Ecto neural progenitor cell (in vitro differentiated cells): ENCODE measurements at places on chromosomes 11 and 22.

DNA sequence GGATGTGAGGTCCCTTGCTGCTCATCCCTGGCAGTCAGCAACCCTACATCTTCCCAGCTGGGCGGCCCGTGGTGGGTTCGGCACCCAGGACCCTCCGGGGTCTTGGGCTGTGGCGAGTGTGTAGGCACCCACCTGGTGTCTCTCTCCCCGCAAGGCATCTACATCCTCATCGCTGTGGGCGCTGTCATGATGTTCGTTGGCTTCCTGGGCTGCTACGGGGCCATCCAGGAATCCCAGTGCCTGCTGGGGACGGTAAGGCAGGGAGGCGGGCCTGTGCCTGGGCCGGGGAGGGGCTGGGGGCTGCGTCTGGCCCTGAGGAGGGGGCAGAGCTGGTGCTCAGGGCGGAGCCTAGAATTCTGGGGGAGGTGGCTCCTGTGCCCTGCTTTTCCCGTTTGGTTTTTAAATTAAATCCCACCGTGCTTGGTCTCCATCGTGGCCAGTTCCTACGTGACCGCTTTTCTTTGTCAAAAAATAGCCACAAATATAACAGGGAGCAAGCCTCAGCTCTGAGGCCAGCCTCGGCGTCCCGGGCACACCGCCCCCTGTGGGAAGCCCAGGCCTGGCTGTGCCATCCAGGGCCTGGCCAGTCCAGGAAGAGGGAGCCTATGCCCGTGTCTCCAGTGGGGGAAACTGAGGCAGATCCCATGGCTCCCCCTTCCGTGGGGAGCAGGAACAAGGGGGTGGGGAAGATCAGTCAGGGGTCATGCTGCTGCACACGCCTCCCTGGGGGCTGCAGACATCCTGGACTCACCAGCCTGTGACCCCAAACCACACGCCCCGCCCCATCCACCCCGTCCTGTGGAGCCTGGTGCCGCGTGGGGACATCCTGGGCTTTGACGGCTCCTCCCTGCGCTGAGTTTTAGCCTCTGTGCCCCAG, 6.4 kb upstream of the TSSC4 start:
- DNase-seq: no peak

DNA sequence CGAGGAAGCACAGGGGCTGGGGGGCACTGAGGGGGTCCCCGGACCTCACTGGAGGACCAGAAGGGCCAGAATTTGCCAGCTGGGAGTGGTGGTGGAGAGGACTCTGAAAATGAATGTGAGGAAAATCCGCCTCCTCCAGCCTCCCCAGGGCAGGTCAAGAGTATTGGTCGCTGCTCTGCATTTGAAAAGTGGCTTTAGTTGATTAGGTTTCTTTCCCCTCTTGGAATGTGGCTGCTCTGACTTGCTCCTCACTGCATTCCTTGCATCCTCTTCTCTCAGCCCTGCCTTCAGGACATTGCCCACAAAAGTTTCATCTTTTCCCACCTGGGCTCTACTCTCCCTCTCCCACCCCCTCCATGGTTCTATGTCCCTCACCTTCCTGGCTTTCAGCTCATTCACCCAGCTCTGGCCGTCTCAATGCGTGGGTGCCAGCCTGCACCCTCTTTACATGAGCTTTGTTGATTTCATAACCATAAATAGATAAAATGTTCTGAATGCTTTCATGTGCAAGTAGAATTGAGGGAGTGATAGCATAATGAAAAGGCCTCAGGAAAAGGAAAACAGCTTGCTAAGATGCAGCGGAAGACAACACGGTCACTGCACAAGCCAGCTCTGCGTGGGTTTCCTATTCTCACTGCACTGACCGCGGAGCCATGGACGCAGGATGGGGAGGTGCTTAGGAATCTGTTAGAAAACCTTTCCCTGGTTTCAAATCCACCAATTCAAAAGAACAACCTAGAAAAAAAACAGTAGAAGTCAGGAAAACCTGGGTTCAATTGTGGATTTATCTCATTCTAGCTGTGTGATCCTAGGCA, 6.5 kb upstream of the NPAS4 start:
- no peak for DNase-seq

GRCh38 chr22:40081662-40082061, 86.9 kb downstream of the FAM83F start:
- no peak for DNase-seq

DNA sequence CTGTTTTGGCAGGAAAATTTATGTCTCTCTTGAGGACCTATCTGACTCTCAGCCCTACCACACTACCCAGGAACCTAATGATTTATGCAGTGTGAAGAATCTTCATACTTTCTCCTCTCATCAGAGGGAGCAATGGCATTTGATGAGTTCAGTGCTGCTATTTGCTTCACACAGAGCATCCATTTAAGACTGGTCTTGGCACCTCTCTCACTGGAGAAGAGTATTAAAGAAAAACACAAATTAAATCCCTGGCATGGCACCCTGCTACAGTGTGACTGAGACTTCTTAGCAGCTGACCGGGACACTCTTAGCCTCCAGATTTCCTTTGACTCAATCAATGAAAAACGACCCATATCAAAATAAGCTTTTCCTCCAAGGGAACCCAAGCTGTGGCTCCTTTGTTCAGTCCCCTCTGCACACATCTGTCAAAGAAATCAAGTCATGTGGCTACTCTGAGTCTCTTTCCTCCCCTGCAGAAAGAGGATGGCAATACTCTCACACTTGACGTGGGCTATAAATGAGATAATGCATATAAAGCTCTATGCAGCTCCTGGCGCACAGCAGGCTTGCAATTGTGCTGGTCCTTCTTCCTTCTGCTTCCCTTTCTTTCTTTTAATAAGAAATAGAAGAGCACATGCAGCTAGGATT, 186.1 kb upstream of the E2F8 start:
- peak; percentile 30 for DNase-seq

GRCh38 chr11:36988556-36988955, 390.5 kb upstream of the RAG2 start:
- no peak for DNase-seq

DNA sequence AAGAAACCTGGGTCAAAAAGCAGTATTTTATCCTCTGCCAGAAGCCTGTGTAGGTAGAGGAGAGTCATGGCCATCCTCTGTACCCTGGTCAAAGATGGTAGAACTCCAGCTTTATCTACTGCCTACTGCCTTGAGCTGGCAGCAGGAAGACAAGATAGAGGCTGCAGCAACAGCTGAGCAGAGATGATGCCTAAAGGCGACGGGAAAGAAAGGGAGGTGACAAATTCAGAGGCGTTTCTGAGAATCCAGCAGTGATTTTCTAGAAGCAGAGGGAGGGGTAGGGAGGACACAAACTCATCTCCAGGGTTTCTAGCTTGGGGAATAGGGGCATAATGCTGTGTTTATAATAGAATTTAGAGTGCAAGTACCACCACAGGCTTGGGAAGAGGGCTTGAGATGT, 15.5 kb upstream of the C1QTNF4 start:
- DNase-seq: no peak

GRCh38 chr11:126805870-126806269, 194.7 kb downstream of the KIRREL3 start:
- DNase-seq: no peak

DNA sequence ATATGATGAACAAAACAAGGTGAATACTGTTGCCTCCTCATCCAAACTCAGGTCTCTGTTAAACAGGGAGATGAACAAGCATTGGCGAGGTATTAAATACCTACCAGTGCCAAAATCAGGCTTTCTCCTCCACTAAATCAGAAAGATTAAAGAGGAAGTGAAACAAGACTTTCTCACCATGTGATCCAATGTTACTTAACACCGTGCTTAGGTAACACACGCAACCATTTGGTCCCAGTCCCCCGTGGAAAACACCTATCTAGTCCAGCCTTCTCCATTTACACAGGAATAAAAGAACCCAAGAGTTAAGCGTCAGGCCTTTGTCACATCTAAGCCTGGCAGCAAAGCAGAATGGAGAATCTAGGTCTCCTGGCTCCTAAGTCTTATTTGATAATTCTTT, 34.5 kb downstream of the TENM4 start:
- DNase-seq: no peak

GRCh38 chr11:17643506-17644405, 75.6 kb upstream of the MYOD1 start:
- DNase-seq: no peak

GRCh38 chr11:70493891-70494290, 95.6 kb downstream of the CTTN start:
- DNase-seq: no peak

- no peak for DNase-seq
Measured at GRCh38 chr22:49689255-49689770, 138.4 kb downstream of the BRD1 start.

DNA sequence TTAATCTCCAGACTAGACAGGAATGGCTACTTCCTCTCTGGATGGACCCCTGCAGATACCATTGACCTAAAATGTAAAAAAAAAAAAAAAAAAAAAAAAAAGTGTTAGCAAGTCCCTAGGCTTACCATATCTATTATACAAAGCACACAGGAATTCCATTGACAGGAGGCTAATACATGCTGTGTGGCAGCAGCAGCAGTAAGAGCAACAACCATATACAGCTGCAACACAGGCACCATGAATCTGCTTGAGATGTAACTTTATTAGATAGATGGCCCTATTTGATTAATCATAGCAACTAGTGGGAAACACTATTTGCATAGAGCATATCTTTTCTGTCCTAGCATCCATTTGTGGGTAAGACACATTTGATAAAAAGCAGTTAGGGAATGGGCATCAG, 1447.1 kb downstream of the FAM181B start:
- no peak for DNase-seq

DNA sequence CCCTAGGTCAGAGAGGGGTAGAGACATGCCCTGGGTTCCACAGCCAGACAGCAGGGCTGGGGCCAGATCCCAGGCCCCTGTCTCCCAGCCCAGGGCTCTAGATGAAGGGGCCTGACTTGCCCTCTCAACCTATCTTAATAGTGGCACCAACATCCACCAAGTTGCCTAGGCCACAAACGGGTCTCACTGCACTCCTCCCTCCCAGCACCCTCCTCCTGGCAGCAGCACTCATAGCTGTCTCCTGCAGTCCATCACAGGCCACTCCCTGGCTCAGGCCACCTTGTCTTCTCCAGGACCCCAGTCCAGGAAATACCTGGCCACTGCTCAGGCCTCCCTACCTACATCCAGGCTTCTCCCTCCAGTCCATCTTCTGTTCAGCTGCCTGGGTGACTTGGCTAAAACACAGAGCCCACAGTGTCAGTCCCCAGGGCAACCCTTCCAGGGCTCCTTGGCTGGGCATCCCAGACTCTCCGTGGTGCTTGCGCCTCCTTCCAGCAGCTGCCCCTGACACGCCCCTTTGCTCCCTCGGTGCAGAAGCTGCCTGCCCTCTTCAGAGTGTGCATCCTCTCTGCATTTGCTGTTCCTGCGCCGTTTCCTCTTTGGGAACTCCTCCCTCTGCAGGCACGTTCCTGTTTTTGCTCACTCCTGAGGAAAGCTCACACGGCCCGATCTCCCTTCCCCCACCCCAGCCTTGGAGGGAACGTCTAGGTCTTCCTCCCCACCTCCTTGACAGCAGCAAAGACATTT, 40.5 kb downstream of the LRRC32 start:
- DNase-seq: peak; percentile 43

- no peak for DNase-seq
Measured at GRCh38 chr11:17171343-17171742, 36.4 kb downstream of the PIK3C2A start.
